Cardiac muscle cell (in vitro differentiated cells and primary cell): ENCODE measurements at places on chromosomes 7 and 10.

DNA sequence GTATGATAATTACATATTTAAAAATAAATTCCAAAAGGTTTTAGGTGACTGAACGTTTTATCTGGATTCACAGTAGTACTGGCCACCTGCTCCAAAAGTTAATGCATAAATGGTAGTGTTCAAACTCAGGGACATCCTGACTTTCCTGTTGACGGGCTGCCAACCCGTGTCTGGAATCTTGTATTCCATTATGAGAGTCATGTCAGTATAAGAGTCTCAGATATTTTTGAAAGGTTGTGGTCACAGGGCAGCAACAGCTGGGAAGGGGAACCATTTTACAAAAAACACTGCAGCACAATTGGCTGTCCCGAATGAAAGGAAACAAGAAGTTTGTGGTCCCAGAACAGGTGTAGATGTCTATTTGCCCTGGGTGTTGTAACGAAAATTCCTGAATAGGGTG lies 2.8 kb downstream of the TDRD1 start:
- no peak for DNase-seq

- no peak for DNase-seq
These were observed 157.8 kb downstream of the SNX10 start for GRCh38 chr7:26449175-26450165.

- DNase-seq: no peak
These were observed 42.9 kb upstream of the IKZF1 start for GRCh38 chr7:50261593-50261992.

GRCh38 chr7:517774-518629 lies 1.6 kb downstream of the PDGFA start:
- DNase-seq: peak; percentile 83

DNA sequence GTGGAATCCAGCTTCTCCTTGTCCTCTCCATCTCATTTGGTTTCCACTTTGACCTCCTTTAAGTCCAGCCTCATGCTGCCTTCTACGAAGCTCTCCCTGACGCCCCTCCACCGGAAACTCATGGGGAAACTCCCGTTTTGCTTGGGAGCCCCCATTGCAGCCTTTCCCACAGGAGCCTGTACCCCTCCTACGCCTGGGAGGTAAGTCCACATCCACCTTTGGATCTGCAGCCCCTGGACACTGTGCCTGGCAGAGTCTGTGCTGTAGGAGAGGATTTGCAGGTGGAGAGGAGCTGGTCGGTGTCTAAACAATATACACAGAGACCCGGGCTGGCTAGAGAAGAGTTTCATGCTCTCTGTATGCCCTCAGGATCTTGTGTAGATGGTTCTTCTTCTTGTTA lies 296.1 kb downstream of the GLRX3 start:
- DNase-seq: no peak
